ENCODE measurements at places on chromosomes 4 and X. TPM values are rescaled to one million over a fixed set of nuclear protein-coding genes. Genes with fewer than 3 reads are reported as not detected.

DNA sequence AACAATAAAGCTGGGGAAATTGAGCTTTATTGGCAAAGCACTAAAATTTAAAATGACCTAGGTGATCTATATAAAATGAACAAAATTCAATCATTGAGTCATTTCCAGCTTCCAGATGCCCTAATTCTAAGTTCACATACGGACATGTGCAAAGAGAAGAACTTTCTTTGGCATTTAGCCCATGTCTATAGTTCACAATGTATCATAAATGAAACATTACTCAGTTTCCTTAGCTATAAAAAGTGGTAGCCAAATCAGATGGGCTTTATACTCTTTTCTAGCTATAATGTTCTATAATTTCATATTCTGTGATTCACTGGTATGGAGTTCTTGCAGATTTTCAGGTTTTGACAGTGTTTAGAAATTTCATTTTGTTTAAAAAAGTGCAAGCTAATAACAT, 327.4 kb downstream of the KCTD8 start:
- no peak for DNase-seq

DNA sequence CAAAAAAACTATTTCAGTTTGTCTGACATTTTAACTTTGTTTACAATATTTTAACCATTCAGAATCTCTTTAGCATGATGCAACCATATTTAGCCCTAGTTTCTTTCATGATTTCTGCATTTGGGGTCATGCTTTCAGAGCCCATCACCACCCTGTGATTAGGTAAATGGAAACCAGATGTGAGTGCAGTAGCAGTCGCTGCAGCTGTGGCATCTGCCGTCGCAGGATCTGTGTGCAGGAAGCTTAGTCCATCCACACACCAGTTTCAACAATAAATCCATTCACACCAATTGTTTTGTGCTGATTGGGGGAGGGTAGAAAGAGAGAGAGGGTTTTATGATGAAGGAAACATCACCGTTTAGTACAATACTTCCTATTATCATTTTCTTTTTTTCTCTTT, 130.5 kb downstream of the CPEB2 start:
- no peak for DNase-seq

Gene SERPINA7
- total RNA-seq: not detected

DNA sequence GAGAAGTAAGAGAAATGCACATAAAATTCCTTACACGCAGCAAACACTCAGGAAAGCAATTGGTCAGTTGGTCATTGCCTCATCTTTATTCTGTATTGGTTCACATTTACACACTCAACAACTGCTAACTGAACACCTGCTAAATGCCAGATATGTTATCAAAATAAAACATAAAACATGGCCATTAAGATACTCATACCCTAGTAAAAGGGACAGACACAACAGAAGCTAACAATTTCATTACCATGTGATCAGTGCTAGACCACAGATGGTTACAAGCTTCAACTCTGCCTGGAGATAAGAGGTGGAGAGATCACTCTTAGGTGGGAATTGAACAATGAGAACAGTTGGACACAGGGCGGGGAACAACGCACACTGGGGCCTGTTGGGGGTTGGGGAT, 26.2 kb downstream of the TEC start:
- no peak for DNase-seq

DNA sequence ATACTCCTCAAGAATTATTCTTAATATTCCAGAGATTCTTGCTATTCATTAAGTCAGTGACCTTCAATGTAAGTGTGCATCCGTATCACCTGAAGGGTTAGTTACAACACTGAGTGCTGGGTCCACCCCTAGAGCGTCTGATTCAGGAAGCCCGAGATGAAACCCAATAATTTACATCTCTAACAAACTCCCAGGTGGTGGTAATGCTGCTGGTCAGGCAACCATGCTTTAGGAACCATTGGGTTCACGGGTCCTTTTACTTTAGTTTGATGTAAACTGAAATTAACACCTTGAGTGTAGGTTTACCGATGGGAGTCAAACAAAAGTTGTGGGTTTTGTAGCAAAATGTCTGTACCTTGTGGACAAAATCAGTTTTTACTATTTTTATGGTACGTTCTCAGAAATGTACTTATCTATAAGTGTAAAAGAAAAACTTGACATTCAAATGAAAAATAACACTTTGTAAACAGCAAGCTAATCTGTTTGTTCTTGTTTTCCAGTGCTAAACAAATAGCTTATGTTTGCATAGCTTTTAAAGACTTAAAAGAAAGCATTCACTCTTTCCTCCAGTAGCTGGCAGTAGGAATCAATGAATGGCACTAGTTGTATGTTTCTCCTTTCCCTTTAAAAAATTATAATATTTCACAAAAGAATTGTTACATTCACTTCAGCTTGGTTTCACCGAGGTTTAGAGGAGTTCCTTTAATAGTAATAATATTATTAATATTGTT, 32.7 kb downstream of the ACE2 start:
- peak; percentile 34 for DNase-seq

Gene PDK3
- total RNA-seq: 18.5 TPM

Gene CDKL5
- total RNA-seq: 4.4 TPM

GRCh38 chr4:8461086-8461485, 20.5 kb downstream of the TRMT44 start:
- DNase-seq: no peak

- peak; percentile 54 for DNase-seq
Observed at GRCh38 chrX:151393514-151393913, 3.5 kb upstream of the VMA21 start.

Gene UGT8
- total RNA-seq: 0.39 TPM

Gene BEX5
- 1.4 TPM for total RNA-seq

Gene AR
- total RNA-seq: 4.2 TPM

DNA sequence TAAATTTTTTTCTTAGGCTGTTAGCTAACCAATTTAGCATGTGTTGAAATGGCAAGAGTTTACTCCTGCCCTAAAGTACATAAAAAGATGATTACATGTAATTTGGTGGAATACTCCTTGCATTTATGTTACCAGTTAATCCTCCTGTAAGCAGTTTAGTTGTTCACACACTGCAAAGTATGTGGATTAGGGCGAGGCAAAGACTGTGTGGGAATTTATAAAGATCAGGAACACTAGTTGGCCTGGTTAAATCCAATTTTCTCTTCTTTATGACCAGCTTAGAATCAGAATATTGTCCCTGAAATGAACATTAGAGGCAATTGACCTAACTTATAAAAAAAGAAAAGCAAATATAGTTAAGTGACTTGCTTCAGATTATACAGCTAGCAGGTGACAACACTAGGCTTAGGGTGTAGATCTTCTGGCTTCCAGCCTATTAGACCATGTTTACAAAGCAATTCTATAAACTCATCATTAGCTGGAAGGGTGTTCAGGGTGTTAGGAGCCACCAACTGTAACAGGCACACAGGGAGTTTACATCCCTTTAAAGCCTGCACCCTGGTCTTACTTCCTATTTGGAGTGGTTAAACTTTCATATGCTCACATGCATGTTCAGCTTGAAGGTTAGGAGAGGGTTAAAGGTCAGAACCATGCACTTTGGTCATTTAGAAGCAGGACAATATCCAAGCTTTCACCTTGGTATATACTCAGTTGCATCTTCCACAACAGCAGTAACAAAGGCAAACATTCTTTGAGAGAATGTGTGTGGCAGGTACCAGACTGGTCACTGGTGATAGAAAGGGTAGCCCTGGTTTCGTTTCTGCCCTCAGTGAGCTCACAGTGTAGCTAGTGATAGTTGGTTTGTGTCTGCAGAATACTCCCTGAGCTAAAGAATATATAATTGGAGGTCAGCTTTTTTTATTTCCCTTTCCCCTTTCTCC, 72.6 kb downstream of the GC start:
- peak; percentile 1 for DNase-seq

GRCh38 chrX:153948002-153948466, 3.6 kb upstream of the RENBP start:
- DNase-seq: no peak

DNA sequence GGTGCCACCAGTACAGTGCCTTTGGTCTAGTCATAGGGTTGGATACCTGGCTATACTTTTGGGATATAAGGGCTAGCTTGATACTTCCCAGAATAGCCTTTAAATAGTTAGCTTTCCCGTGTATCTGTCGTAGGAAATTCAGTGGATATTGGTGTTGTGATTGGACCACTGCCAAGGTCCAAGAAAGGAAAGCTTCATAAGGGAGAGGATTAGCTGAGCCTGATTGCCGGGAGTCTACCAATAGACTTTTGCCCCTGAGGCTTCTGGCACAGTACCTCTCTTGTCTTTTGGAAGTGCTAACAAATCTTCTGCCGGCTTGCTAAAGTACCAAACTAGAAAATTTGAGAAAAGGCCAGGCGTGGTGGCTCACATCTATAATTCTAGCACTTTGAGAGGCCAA, 350.6 kb downstream of the CHIC1 start:
- peak; percentile 75 for DNase-seq

Gene SULT1E1
- total RNA-seq: not detected

DNA sequence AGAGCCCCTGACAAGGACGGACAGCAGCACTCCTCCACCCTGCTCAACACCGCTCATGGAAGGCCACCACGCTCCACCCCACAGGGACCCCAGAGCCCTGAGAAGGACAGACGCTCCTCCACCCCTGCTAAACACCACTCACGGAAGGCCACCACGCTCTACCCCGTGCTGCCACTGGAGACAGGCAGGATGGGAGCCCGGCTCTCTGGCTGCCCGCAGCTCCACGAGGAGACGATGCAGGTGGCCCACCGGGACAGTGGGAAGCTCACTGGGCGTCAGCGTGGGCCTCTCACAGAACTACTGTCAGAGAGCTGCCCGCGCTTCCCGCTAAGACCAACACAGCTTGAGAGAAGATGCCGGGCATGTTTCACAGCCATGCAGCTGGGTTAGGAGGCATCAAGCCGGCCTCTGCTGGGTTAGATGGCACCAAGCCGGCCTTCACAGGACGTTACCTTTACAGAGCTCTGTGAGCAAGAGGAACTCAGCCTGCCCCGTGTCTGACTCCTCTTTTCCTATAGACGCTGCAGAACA, 20.8 kb downstream of the GAK start:
- no peak for DNase-seq

GRCh38 chr4:53537606-53538005, 53.7 kb downstream of the LNX1 start:
- DNase-seq: no peak

Gene EXOSC9
- 45.7 TPM for total RNA-seq

DNA sequence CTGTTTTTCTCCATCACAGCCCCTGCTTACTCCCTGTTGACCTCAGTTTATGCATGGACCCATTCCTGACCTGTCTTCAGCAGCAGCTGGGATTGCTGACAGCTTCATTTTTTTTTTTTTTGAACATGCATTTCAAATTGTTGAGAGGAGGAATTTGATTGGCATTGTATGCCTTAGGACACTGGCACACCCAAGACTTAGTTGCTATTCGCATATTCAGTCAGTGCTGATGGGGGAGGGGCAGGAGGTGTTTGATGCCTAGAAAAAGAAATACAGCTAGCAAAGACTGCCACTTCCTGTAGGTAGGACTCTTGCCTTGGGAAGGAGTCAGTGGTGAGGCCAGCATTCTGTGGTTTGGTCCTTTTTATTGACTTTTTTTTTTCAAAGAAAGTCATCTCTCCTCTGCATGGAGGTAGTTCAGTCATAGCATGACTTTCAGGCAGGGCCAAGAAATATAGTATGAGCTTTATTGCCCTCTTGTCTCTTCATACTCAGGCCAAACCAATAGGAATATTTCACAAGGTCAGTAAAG, 33.6 kb upstream of the XK start:
- DNase-seq: peak; percentile 30

DNA sequence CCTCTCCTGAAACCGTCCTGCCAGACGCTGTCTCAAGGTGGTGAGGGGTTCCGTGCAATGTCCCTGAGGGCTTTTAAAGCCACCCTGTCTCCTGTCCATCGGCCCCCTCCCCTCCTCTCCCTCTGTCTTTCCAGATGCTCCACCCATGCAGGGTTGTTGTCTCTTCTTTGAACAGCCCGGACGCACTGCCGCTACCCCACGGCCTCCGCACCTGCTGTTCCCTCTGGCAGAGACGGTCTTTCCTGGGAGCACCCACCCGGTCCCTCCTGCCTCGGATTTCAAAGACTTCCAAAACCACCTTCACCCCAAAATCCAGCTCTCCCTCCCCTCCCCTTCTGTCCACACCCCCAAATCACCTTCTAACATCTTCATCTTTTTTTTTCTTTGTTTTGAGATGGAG, 4.1 kb upstream of the ASMT start:
- DNase-seq: no peak

- no peak for DNase-seq
Observed at GRCh38 chr4:38365261-38365660, 298.7 kb upstream of the KLF3 start.

GRCh38 chrX:18098763-18099162, 121.9 kb downstream of the BEND2 start:
- no peak for DNase-seq

DNA sequence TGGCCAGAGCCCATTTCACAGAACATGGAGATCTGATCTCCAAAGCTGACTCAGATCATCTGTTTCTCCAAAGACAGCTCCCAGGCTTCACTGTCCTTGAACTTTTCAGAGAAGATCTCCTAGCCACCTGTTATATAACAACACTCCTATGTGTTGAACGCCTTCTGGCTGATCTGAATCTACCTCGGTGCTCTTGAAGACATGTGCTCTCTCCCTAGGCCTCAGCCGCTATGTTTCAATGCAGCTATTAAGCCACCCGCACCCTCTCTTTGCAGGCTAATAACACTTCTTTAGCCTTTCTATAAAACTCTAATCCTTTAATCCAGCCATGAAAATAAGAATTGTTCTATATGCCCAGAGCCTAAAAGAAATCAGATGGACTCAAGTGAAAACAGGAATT, 34.9 kb downstream of the SEL1L3 start:
- DNase-seq: no peak

DNA sequence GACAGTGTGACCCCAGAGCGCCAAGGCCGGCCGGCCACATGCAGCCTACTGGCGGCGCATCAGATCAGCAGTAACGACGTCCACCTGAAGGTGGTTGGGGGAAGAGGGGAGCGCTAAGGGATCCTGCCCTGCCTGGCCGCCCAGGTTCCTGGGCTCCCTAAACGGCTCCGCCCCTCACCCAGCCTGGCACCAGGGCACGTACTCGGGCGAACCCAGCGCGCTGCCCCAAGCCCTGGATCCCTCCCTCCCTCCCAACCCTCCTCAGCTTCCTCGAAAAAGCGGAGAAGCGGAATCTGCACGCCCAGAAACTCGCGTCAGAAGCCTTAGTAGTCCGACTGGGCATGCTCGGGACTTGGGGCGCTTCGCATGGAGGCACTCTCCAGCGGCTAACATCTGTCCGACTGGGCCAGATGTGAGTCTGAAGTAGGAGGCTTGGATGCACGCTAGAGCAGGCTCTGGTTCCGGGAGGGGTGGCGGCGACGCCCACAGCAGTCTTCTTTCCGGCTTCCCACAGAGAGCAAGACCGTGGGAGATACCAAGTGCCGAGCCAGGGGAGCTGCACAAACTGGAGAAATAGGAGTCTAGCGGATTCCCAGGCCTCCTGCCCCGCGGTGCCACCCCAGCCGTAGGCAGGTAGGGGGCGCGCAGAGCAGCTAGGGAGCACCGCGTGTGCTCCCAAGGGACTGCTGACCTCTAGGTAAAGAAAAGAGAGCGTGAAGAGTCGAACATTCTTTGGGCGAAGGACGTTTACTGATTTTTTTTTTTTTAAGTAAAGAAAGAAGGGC, 114.3 kb upstream of the TEX13C start:
- peak; percentile 31 for DNase-seq

Gene SLC10A7
- total RNA-seq: 8.7 TPM

Data from M059J (cell line).